ENCODE measurements at places on chromosomes 2 and 18. TPM values are rescaled to one million over a fixed set of nuclear protein-coding genes. Genes with fewer than 3 reads are reported as not detected.

Gene UGT1A6
- not detected for total RNA-seq

Gene RAB17
- not detected for total RNA-seq

Gene NOSTRIN
- not detected for total RNA-seq

Gene IL36RN
- total RNA-seq: not detected

Gene TCF23
- not detected for total RNA-seq

Gene CDH7
- not detected for total RNA-seq

Gene ATP8B1
- total RNA-seq: not detected

Gene SLC9A4
- not detected for total RNA-seq

Gene DYSF
- 0.10 TPM for total RNA-seq

Gene DNAJC27
- 14.6 TPM for total RNA-seq

Gene ERBB4
- total RNA-seq: not detected

Gene LDLRAD4
- total RNA-seq: 207 TPM

Gene HOXD10
- total RNA-seq: not detected

Gene DNAJB2
- 133 TPM for total RNA-seq

Gene TSPYL6
- not detected for total RNA-seq

Gene KCNJ3
- total RNA-seq: not detected

Gene KIAA2012
- not detected for total RNA-seq

Gene VSNL1
- not detected for total RNA-seq

Gene SCG2
- total RNA-seq: not detected

- DNase-seq: no peak
Measured at GRCh38 chr2:170887896-170888295, 41.2 kb upstream of the GORASP2 start.

- no peak for DNase-seq
Measured at GRCh38 chr18:11392980-11393885, 216.2 kb upstream of the SLC35G4 start.

- DNase-seq: no peak
Measured at GRCh38 chr18:62767836-62768557, 52.7 kb downstream of the PHLPP1 start.

DNA sequence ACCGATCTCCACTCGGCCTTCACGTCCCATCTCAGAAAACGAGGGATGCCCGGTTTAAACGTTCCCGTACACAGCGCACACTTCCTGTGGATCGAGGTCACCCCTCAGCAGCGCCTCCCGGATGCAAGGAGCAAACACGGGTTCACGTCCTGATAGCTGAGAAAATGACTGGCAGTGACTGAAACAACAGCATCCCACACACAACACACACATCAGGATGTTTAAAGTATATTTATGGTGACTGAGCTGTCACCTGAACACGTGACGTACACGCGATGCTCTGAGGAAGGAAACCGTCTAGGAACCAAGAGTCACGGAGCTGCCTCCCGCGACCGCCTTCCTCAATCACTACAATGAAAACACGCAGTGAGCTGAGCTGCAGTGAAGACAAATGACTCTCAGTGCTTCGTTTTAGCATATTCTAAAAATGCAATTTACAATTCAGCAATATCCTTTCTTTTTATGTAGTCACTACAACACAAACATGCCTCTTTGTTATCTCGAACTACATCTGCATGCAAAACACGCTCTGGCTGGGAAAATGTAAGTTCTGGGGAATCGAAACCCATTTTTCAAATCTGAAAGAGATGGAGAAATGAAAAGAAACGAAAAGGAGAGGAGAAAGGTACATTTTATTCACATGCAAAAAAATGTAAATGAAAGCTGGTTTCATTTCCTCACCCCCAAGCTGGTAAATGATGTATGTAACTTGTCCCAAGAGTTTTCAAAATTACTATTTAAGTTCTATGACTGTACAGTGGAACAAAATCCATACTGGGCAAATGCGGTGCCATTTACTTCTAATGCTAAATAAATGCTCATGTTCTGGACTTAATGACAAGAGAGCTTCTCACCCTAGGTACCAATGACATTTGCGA is 19.8 kb downstream of the HDAC4 start:
- peak; percentile 87 for DNase-seq

- no peak for DNase-seq
Measured at GRCh38 chr2:207041279-207041678, 102.0 kb downstream of the CPO start.

- no peak for DNase-seq
Measured at GRCh38 chr2:174035117-174035635, 70.0 kb upstream of the SP3 start.

DNA sequence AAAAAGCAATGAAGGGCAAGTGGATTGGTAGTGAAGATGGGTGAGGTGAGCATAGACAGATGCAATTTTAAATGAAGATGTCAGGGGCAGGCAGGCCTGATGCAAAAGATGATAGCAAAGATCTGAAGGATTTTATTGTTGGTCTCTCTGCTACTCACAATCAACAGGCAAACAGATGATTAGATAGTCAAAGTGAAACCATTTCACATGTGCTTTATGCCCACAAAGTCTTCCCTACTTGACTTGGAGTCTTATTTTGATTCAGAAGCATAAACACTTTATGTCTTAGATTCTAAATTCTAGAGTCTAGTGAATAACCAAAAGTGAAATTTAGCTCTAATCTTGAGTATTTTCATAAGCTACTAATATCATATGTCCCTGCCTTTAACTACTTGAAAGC is 153.8 kb upstream of the HNRNPA3 start:
- DNase-seq: no peak

- DNase-seq: no peak
Measured at GRCh38 chr18:26710470-26711096, 154.9 kb downstream of the AQP4 start.

- DNase-seq: no peak
Measured at GRCh38 chr2:109166811-109167210, 37.8 kb downstream of the SH3RF3 start.

- DNase-seq: no peak
Measured at GRCh38 chr2:25256488-25256875, 85.2 kb downstream of the DNMT3A start.

DNA sequence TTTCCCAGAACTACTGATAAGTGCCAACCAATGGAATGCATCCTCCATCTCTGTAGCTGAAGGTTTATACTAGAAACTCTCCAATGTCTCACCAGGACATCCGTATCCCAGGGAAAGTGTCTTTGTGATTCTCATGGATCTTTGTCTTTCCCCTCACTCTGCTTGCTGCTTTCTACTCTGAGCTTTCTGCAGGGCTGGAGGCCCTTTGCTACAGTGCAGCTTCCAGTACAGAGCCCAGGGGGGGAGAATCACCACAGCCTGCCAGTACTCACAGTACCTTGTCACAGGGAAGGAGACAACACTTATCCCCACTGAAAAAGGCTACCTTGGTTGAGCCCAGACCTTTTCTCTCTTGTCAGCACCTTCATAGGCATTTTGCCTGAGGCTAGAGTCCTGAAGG is 627.0 kb downstream of the CNTNAP5 start:
- DNase-seq: no peak

DNA sequence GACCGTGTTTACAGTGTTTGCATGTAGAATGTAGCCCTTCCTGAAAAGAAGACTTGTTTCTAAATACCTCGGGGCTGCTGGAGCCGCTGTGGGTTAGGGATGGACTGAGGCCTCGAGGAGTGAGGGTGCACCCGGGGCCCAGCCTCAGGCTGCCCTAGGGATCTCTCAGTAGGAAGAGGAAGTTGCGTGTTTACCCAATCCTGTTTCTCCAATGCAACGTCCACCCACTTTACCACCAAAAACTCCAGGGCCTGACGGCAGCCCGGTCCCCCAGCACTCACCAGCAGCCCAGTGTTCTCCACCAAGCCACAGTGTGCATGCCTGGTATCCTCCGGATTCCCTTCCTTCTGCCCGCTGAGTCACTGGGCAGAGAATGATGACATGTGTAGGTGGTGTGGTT is 255.8 kb downstream of the GLI2 start:
- no peak for DNase-seq

DNA sequence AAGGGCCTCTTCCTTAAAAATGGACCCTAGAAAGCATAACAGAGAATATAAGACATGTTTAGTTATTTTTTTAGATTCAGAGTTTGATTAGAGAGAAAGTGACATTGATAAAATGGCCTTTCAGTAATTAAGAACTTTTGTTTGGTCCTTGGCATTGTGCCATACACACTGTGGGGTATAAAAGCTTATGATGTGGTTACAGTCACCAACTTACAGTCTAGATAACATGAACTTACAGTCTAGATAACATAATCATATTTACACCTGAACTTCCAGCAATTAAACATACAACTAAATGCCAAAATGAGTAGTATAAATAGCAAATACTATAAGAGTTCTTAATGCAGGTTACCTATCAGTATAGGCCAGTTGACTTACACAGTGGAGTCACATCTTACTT is 25.6 kb upstream of the EFEMP1 start:
- DNase-seq: no peak

DNA sequence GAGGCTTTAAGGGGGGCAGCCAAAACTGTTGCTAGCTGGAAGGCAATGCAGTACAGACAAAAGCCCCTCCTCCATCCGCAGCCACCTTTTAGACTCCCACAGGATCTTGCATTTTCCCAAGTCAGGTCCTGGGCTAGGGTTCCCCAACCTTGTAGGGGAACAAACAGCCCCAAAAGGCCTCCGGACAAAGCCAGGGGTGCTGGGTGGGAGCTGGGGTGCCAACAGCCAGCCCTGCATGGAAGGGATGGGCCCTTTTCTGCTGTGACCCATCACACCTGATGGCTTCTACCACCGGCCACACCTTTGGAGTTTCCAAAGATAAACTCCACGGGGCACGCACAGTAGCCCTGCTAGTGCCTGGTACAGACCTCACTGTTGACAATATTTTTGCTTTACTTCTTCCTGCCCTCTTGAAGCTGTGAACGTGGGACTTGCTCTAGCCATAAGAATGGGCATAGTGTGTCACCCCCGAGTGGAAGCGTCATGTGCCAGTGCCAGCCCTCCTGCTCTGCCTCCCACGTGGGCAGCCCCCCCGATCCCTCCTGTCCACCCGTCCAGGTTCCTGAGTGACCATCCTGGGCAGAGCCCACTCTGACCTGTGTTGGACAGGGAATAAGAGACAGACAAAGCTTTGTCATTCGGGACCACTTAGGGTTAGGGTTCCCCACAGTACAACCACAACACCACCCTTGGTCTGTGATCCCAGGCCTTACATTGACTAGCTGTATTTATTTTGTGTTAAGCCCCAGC is 18.8 kb downstream of the TUBB6 start:
- no peak for DNase-seq

GRCh38 chr2:112140205-112140802 is 2.1 kb downstream of the FBLN7 start:
- no peak for DNase-seq

- no peak for DNase-seq
Measured at GRCh38 chr2:195651046-195651445, 6.0 kb upstream of the SLC39A10 start.

DNA sequence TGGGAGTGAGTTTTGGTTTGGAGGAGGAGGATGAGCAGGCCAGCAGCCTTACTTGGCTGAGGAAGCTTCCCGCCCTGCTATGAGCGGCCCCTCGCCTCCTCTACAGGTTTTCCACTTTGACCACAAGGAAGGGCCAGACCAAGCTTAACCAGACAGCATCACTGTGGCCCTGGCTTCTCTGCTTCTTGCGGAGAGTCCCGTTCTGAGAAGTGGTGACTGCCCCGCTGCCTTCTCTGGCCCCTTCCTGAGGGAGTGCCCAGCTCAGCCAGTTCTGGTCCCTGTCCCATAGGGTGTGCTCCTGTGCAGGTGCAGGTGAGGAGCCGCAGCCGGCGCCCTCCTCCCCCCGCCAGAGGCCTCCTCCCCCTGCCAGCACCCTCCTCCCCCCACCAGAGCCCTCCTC is 101.0 kb downstream of the FAM210A start:
- DNase-seq: no peak

DNA sequence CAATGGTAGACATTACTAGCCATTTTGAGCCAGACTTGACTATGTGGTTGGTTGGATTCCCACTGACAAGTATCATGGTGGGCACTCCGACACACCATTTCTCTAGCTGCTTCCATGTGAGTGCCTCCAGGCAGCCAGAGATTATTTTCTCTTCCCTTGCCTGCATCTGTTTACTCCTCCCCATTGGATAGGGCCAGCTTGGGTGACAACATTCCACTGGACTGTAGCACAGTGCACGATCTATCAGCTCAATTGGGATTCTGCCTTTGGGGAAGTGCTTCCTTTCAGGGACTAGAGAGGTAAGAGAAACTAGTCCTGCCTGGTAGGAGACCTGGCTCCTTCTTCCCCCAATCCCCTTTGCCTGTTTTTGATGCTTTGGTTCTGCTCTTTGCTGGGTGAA is 49.0 kb upstream of the MAP4K3 start:
- no peak for DNase-seq

- peak; percentile 33 for DNase-seq
Measured at GRCh38 chr2:190887089-190887488, 6.5 kb downstream of the GLS start.

GRCh38 chr2:64212346-64212745 is 68.1 kb upstream of the PELI1 start:
- DNase-seq: no peak

GRCh38 chr18:58152891-58153290 is 108.9 kb downstream of the NEDD4L start:
- no peak for DNase-seq

GRCh38 chr2:145617420-145617819 is 1097.5 kb upstream of the ZEB2 start:
- DNase-seq: no peak

DNA sequence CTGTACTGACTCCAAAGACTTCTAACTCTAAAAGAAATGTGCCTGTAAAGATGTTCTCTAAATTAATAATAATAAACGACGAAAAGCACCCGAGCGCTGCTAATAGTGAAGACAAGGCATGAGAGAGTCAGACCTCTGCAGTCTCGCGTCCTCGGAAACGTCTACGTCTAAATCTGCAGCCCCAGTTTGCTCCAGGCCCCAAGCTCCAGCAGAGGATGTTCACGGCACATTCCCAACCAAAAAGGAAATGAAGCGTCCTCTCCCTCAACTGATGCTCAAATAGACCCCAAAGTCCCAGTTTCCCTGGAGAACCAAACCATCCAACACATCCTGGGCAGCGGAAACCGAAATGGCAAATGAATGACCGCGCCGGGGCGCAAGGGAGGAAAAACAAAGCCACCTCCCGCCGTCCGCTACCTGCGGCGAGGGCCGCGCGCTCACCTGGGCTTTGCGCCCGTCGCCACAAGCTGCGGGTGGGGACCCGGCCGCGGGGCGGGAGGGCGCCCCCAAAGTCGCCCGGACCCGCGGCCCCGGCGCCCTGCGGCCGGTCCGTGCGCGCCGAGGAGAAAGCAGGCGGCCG is 47.1 kb upstream of the CCDC150 start:
- no peak for DNase-seq

- no peak for DNase-seq
Measured at GRCh38 chr2:5359397-5359796, 332.8 kb upstream of the SOX11 start.

GRCh38 chr2:168920504-168921157 is 19.5 kb downstream of the G6PC2 start:
- peak; percentile 43 for DNase-seq

- DNase-seq: no peak
Measured at GRCh38 chr2:115574667-115575066, 1132.2 kb downstream of the DPP10 start.

- DNase-seq: no peak
Measured at GRCh38 chr18:2857491-2858131, 10.8 kb downstream of the EMILIN2 start.

DNA sequence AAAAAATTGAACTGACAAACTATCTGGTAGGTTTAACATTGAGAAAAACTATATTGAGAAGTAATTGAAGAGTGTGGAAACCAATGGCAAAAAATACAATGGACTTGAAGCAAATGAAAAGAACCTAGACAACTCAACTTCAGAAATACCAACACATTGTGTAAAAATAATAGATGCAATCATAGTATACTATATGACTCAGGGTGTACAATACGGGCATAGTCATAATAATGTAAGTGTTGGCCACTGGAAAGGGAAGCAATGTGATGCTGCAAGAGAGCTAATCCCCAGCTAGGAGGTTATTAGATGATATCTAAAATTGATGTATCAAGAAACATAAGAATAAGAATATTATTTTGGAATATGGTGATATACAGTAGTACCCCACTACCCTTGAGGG is 45.3 kb downstream of the SMAD7 start:
- no peak for DNase-seq

Data from CD4-positive, CD25-positive, alpha-beta regulatory T cell (primary cell).